HepG2 (cell line): ENCODE measurements at places on chromosomes 2 and 18. TPM values are rescaled to one million over a fixed set of nuclear protein-coding genes. Genes with fewer than 3 reads are reported as not detected.

DNA sequence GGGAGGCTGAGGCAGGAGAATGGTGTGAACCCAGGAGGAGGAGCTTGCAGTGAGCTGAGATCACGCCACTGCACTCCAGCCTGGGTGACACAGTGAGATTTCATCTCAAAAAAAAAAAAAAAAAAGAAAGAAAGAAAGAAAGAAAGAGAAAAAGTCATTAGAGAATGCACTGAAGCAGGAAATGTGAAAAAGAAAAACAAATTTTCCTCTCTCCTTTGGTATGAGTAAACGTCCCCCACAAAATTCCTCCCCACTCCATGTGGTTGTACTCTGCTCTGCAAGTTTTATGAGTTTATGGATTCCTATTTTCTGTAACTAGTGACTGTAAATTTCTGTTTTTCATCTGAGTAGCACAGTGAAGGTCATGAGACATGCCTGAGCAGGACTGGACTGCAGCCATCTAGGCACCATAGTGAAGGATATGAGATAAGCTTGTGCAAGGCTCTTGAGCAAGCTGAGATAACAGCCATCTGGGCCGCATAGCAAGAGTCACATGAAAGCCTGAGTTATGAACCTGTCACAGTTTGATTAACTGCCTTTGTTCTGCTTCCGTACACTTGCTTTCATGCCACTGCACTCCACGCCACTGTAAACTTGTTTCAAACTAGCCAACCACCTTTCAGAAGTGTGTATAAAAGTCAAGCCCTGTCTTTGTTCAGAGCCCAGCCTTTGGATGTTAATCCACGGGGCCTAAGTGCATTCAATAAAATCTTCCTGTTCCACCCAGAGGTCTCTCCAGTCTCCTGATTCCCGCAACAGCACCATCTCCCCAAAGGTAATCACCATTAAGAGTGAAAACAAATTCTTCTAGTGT lies 50.2 kb downstream of the SKA1 start:
- peak; percentile 86 for DNase-seq

- no peak for DNase-seq
Observed at GRCh38 chr2:159895258-159896065, 97.5 kb upstream of the CD302 start.

DNA sequence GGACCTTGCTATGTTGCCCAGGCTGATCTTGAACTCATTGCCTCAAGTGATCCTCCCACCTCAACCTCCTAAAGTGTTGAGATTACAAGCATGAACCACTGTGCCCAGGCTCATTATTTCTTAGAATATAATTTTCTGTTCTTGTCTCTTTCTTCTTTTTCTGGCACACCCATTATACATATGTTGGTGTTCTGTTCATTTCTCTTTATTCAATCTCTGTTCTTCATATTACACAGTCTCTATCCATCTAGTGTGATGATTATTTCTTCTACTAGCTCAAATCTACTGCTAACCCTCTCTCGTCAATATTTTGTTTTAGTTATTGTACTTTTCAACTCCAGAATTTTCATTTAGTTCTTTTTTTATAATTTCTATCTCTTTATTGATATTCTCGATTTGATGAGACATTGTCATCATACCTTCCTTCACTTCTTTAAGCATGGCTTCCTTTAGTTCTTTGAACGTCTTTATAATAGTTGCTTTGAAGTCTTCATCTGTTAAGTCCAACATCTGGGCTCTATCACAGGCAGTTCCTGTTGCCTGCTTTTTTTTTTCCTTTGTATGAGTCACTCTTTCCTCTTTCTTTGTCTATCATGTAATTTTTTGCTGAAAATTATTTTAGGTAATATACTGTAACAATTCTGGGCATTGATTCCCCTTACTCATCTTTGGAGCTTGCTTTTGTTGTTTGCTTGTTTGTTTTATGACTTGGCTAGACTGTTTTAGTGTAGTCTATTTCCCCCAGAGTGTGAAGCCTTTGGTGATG lies 196.4 kb upstream of the NABP1 start:
- DNase-seq = no peak

DNA sequence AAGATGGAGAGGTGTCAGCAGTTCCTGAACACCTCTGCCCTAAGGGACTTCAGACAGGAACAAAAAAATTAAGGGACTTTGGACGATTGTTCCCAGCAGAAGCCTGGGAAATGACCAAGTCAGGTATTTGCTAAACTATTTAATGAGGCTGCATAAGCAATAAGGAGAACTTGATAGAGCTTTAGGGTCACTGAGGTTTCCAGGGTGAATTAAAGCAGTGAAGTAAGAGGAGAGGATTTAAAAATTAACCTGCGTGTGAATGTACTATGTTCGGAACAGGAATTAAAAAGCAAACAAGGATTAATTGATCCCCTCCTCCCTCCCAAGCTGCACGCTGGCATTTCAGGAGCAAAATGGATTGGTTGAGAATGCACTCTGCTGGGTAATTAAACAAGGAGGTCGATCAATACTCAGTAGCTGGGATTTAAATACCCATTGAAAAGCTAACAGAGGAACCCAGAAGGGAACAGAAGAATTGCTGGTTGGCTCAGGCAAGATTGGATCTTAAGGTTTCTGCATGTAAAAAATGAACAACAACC lies 157.2 kb downstream of the RNF152 start:
- DNase-seq = no peak

GRCh38 chr2:126857502-126857901 lies 41.2 kb upstream of the TEX51 start:
- no peak for DNase-seq

- no peak for DNase-seq
Observed at GRCh38 chr2:235949567-235950472, 218.4 kb downstream of the GBX2 start.

DNA sequence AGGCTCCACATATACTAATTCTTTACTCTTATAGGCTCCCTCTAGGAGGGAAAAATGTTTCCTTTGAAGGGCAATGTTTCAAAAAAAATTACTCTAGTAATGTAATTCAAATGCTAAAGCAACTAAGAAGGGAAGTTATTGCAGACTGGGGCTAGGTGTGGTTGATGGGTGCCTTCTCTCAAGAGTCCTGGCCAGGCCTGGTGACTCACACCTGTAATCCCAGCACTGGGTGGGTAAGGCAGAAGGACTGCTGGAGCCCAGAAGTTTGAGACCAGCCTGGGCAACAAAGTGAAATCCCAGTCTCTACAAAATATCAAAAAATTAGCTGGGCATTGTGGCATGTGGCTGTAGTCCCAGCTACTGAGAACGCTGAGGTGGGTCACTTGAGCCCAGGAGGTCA lies 31.2 kb upstream of the CDKL4 start:
- no peak for DNase-seq

GRCh38 chr2:12430407-12431133 lies 286.2 kb upstream of the TRIB2 start:
- no peak for DNase-seq

DNA sequence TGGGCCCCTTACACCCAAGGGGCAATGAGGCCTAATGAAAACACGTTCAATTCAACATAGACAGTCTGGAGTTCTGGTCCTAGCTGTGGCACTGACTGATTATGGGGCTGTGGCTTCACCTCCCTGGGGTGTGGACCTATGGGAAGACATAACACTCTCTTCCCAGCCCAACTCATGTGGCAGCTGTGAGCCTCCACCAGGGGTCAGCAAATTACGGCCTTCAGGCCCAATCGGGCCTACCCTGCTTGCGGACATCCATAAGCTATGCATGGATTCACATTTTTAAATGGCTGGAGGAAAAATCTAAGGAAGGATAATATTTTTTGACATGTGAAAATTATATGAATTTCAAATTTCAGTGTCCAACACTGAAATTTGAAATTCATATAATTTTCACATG lies 101.3 kb downstream of the LOXHD1 start:
- peak; percentile 38 for DNase-seq

TWIST2 gene
- total RNA-seq = 0.11 TPM in 1 of 2 replicates, not detected in the other

CCT7 gene
- 517 and 689 TPM in 2 replicates for total RNA-seq

ARL4C gene
- total RNA-seq = 0.15 and 0.21 TPM in 2 replicates

CDKL4 gene
- 0.29 and 0.48 TPM in 2 replicates for total RNA-seq

HMSD gene
- not detected in 2 replicates for total RNA-seq

CYTIP gene
- total RNA-seq = not detected in 2 replicates

MEP1B gene
- not detected in 2 replicates for total RNA-seq
